ENCODE measurements at places on chromosomes 12 and 14.

GRCh38 chr12:107903341-107904061 lies 129.0 kb downstream of the ASCL4 start:
- peak; percentile 8 for DNase-seq

DNA sequence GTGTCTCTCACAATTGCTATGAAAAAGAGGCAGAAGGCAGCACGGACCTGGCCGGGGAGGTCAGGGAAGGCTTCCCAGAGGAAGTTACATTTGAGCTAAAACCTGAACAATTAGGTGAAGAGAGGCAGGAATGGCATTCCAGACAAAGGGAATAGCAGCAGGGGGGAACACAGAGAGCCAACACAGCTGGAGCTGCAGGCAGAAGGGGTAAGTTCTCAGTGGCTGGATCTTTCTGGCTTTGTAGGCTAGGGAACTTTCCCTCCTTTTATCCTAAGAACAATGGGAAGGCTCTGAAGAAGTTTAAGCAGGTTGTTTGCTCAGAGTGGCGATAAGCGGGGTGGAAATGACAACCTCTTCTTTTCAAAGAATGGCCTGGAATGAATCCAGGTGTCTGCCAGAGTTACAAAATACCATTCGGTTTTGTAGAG lies 100.0 kb downstream of the PRIMA1 start:
- DNase-seq, result no peak

- no peak for DNase-seq
Observed at GRCh38 chr12:51977320-51977753, 25.8 kb downstream of the ACVR1B start.

- DNase-seq, result no peak
Observed at GRCh38 chr12:91144053-91144452, 32.8 kb upstream of the LUM start.

GRCh38 chr14:77148510-77149231 lies 7.1 kb upstream of the ZDHHC22 start:
- DNase-seq, result no peak

DNA sequence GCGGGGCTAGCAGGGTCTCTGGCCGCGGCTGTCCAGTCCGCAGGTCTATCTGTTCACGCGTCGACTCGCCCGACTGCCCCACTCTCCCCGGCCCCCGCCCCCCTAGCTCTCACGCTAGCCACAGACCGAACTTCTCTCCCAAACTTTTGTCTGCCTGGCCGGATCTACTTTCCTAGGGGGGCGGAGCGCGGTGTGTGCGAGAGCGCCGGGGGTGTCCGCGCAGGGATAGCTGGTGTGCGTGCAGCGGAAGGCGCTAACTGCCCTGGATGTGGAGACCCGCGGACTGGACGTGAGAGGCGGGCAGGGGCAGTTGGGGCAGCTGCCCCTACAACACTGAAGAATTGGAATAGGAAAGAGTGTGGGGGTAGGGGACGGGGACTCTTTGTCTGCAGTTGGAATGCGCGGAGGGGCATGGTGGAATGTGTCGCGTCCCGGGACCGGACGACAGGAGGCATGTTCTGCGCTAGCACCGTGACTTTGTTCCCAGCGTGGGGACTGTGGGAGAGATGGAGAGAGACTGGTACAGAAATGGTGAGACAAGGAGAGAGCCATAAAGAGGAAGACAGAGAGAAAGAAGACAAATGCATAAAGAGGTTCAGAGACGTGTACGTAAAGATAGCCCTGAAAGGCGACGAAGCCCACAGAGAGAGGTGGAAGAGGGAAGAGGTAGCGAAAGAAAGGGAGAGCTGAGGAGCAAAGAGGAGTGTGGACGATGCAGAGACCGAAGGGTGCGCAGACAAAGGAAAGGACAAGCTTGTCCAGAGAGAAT lies at the start of gene AJUBA:
Gene AJUBA, minus strand, starts transcription at position 75 of the 769 bp plus-strand sequence. CDS start 285 bp downstream, outside the sequence.
- DNase-seq, result peak; percentile 94

GRCh38 chr12:54126029-54126695 lies 62.6 kb downstream of the SMUG1 start:
- DNase-seq, result peak; percentile 66

DNA sequence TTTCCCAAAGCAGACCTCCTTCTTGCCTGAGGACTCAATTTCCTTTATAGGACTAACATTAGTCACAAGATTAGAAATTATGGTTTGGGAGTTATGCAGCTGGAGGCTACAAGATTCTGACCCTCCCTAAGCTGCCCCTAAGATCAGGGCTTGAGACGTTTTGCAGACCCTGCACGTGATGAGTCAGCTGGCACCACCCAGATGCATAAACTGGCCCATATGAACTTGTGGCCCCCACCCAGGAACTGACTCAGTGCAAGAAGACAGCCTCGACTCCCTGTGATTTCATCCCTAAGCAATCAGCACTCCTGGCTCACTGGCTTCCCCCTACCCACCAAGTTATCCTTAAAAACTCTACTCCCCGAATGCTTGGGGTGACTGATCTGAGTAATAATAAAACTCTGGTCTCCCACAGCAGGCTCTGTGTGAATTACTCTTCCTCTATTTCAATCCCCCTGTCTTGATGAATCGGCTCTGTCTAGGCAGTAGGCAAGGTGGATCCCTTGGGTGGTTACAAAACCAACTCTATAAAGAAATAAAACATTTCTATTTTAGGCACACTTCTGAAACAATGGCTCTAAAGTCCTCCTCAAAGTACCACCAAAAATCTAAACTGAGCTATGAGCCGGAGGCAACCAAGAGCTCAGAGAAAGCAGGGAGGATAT lies 233.4 kb downstream of the TMEM132D start:
- DNase-seq, result no peak

- DNase-seq, result peak; percentile 90
Observed at GRCh38 chr12:111753144-111753881, 13.4 kb upstream of the ALDH2 start.

- DNase-seq, result no peak
Observed at GRCh38 chr14:72434856-72435255, 459.0 kb downstream of the DPF3 start.

GRCh38 chr12:14802721-14803010 lies 612 bp downstream of the WBP11 start:
- DNase-seq, result no peak

- DNase-seq, result no peak
Observed at GRCh38 chr14:73235531-73236155, 1.7 kb upstream of the PAPLN start.

GRCh38 chr12:128449146-128449894 lies 182.3 kb downstream of the TMEM132C start:
- DNase-seq, result no peak

DNA sequence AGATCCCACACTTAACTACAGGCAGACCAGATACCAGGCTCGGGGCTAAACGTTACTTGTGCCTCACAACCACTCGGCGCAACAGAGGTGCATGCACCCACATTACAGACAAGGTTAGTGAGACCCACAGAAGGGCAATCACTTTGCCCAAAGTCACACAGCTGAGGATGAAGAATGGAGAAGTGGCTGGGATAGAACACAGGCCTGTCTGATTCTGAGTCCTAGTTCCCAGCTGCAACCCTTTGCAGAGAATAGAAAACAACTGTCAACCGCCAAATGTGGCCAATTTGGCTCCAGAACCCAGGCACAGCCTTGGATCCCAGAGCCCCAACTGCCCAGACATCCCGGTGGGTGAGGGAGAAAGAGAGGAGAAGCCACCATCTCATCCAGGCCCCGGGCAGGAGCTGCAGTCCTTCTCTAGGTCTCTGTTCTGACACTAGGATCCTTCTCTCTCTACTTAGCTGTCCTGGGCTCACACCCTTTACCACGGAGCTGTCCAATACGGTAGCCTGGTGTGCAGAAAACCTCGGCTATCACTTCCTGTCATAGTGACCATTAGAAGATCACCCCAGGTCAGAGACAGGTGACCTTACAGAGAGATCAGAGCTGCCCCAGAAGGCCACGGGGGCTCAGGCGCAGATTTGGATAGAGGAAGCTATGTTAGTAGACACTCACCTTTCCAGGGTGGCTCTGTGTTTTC lies 59.1 kb downstream of the FAM222A start:
- DNase-seq, result no peak

- DNase-seq, result no peak
Observed at GRCh38 chr12:101470939-101471338, 4.2 kb upstream of the SPIC start.

GRCh38 chr12:2959192-2959504 lies at the start of gene TEAD4:
TEAD4 (plus strand) TSS chr12:2959397.
- DNase-seq, result peak; percentile 94

DNA sequence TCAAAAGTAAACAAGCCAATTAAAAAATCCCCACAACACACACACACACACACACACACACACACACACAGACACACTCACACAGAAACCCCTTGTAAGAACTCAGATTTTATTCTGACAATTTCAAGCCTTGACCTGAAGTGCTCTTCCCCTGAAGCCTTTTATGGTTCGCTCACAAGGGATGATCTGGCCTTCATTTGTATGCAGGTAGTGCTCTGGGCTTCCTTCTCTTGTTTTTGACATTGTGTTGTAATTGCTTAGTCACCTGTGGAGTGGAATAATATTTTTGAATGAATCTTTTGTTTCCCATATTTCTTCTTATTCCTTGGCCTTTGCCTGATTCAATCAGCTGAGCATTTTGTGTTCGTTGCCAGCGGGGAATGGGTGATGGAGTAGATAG lies 83.3 kb upstream of the CSRP2 start:
- no peak for DNase-seq

GRCh38 chr14:99356031-99356608 lies 84.1 kb upstream of the BCL11B start:
- no peak for DNase-seq
